ENCODE measurements at places on chromosomes 2 and 18. TPM values are rescaled to one million over a fixed set of nuclear protein-coding genes. Genes with fewer than 3 reads are reported as not detected.

GREB1 gene
- total RNA-seq = 42.9 TPM

NGEF gene
- 1.6 TPM for total RNA-seq

GLB1L gene
- 10.2 TPM for total RNA-seq

MAP4K4 gene
- total RNA-seq = 74.7 TPM

PAX3 gene
- total RNA-seq = 0.29 TPM

REG3A gene
- total RNA-seq = not detected

CABLES1 gene
- total RNA-seq = 22.3 TPM

PNPT1 gene
- 11.5 TPM for total RNA-seq

IMPACT gene
- 30.2 TPM for total RNA-seq

LYG1 gene
- 4.3 TPM for total RNA-seq

ITGB6 gene
- total RNA-seq = 0.16 TPM

UPP2 gene
- total RNA-seq = 0.16 TPM
